ENCODE measurements at places on chromosomes 12 and 14.

DNA sequence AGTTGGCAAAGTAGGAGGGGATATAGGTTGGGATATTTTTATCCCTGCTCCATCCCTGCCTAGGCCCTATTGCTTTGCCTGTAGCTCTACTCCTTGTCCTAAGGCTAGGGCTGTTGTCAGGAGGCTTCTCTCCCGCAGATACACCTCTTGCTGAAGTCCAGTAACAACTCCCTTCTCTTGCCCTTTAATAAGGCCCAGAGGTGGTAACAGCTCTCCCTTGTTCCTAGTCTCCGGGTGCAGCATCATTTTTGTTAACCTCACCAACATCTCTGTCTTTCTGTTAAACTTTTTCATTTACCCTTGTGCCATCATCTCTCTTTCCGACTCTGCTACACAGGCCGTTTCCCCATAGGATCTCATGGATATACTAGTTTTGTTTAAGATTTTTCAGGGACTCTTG lies 6.3 kb downstream of the ASCL1 start:
- DNase-seq = no peak

DNA sequence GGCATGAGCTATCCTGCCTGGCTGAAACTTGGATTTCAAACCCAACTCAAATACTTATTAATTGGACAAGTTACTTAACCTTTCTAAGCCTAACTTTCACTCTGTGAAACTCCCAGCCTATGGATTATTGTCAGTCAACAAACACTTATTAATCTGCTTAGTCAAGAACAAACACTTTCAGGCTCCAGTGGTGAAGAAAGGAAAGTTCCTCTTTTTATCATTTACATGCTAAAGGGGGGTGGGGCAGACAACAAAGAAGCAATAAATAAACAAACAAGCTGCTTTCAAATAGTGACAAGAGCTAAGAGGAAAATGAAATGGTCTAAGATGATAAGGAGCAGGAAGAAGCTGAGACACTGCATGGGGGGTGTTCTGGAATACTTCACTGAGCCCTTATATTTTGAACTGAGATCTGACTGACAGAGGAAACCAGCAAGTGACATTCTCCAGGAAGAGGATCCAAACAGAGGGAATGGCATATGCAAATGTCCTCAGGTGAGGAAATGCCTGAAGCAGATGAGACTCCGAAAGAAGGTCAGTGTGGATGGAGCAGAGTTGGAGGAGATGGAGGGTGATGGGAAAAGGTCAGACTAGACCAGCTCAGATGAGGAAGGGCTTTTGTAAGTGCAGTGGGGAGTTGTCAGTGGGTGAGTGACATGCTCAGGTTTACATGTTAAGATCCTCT lies 259.6 kb downstream of the ITPR2 start:
- no peak for DNase-seq

- DNase-seq = no peak
Observed at GRCh38 chr12:40342010-40342409, 117.2 kb downstream of the LRRK2 start.

DNA sequence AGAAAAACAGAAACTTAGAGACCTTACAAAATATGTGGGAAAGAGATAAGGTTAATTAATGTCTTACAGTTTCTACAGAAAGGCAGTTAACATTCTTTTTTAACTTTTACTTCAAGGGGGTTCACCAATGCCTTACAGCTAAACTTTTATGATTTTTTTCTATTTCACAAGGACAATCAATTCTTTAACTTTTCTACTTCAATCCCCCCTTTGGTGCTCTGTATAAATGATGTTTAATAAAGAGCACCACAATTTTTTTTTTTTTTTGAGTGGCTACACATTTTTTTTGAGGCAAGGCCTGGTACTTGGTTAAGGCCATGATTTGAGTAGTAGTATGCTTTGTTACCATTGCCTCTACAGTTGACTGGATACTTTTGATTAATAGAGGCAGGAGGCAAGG lies 279.6 kb downstream of the PRKD1 start:
- no peak for DNase-seq

GRCh38 chr12:29429999-29430715 lies 49.2 kb upstream of the ERGIC2 start:
- no peak for DNase-seq

GRCh38 chr14:70884595-70885342 lies 22.5 kb upstream of the PCNX1 start:
- no peak for DNase-seq

GRCh38 chr12:94230357-94230905 lies 82.1 kb downstream of the PLXNC1 start:
- DNase-seq = no peak

All from cardiac fibroblast (primary cell).